NB4 (cell line): ENCODE measurements at places on chromosomes 11 and 22.
A peak's percentile ranks its signal among the peaks of the same experiment; 100 is the strongest.

DNA sequence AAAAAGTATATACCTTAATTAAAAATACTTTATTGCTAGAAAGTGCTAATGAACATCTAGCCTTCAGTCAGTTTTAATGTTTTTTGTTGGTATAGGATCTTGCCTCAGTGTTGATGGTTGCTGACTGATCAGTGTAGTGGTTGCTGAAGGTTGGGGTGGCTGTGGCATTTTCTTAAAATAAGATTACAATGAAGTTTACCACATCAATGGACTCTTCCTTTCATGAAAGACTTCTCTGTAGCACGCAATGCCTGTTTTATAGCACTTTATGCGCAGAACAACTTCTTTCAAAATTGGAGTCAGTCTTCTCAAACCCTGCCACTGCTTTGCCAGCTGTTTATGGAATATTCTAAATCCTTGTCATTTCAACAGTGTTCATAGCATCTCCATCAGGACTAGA is 50.6 kb downstream of the LDLRAD3 start:
- DNase-seq = no peak

DNA sequence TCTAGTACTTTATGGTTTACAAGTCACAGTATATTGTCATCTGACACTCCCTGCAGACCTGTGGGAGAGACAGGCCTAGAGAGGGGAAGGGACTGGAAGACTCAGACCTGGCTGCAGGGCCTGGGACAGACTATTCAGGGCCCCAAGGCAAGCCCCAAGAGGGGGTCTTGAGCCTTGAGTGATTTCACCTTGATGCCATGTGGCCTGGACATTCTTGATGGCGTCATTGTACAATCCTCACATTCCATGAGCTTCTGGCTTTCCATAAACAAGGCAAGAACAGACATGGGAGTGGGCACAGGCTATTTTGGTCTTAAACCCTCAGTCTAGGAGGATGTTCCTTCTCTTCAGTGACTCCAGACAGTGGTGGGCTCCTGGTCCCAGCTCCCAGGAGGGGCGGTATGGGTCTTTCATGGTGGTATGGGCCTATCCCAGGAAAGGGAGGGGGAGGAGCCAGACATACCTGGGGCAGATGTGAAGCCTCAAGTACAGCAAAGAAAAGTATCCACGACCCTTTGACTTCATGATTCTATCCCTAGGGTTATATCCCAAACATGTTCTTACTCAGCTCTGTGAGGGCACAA is 1.8 kb upstream of the TBC1D10A start:
- no peak for DNase-seq

DNA sequence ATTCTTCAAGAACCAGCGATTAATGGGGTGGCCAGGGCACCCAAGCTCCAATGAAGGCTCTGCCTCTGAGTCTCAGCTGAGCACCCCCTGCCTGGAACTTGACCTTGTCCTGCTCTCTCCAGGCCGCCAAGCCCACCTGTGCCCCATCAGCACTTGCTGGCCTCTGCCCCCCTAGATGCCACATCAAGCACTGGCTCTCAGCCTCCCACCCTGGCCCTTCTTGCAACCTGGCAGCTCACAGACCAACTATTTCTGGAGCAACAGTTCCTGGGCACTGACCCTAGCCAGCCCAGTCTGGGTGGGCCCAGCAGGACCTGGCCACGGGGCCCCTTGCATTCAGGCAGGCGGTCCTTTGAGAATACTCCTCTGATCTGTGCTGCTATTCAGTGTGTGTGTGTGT is 98.8 kb upstream of the PITPNB start:
- DNase-seq = no peak

DNA sequence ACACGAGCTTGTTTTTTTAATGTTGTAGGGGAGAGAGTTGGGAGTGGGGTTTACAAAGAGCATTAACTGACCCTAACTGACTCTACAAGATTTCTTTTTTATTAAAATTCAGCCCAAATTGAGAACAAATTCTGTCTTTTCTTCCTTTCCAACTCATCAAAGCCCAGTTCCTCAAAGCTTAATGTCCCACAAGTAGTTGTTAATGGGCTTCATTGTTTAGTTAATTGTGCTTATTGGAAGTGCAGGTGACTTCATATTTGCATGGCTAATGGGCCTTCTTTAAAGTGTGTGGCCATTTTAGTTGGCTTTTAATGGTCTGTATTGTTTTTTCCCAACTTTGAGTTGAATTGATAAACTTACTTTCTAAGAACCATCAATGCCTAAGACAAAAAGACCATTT is 39.8 kb downstream of the MPPED2 start:
- no peak for DNase-seq

GRCh38 chr22:31139866-31140716 is at the start of gene PLA2G3:
PLA2G3 (minus strand) TSS chr22:31140508; CDS start chr22:31140354, 154 bp downstream.
- DNase-seq = no peak

- peak; percentile 39 for DNase-seq
Measured at GRCh38 chr22:36923131-36923788, 9.8 kb downstream of the CSF2RB start.

DNA sequence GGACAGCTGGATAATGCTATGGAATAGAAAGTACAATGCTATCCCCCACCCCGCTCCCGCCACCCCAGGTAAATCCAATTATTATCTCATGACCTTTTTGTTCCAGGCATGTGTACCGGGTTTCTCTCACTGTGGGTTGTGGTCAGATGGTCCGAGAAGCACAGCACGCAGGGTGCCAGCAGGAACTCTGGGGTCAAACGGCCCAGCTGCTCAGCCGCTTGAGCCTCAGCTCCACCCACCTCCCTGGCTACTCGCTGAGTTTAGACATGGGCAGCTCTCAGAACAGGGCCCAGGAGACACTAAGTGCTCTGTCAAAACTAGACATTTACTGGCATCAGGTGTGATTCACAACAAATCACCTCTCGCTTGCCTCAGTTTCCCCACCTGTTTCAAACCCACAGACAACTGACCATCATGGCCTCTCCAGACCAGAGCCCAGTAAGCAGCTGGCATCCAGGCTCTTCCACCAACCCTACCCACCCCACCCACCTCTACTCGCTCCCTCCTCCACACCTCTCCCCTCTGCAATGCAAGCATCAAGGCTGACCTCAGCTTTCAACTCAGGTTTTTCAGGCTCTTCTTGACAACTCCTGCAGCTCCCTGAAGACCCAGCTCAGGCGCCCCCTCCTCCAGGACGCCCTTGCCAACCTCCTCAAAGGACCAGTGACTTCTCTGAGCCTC is 13.0 kb upstream of the MFNG start:
- DNase-seq = no peak
